Cortex of kidney (tissue), 1 donor: ENCODE measurements at places on chromosomes 12 and 14.
A peak's percentile ranks its signal among the peaks of the same experiment; 100 is the strongest.

DNA sequence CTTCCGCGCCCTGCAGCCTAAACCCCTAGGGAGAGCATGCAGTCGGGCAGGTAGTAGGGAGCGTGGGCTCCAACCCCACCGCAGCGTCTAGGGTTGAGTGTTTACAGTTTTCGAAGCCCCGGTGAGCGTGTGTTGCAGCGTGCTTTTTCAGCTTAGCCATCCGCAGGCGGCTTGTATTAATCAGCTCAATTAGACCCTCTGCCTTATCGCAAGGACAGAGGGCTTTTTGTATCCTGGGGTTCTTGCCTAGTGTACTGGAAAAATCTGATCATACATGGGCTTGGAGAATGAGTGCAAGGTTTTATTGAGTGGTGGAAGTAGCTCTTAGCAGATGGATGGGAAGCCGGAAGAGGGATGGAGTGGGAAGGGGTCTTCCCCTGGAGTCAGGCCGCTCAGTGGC lies 44.4 kb upstream of the GNG2 start:
- DNase-seq: no peak

DNA sequence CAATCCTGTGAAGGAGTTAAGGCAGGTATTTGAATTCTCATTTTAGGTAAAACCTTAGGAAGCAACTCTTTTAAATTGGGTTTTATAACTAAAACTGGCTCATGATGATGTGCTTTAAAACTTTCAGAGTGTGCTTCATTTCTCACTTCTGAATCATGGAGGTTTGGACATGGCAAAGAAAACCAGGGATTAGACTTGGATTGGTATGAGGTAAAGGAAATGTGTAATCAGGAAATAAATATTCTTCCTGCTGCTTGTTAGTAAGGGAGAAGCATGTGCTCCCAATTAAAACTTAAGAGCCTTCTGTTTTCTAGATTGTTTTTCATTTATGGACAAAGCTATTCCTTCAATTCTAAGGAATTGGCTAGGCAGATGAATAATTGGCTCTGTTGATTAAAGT lies 57.4 kb downstream of the FBXO33 start:
- no peak for DNase-seq

DNA sequence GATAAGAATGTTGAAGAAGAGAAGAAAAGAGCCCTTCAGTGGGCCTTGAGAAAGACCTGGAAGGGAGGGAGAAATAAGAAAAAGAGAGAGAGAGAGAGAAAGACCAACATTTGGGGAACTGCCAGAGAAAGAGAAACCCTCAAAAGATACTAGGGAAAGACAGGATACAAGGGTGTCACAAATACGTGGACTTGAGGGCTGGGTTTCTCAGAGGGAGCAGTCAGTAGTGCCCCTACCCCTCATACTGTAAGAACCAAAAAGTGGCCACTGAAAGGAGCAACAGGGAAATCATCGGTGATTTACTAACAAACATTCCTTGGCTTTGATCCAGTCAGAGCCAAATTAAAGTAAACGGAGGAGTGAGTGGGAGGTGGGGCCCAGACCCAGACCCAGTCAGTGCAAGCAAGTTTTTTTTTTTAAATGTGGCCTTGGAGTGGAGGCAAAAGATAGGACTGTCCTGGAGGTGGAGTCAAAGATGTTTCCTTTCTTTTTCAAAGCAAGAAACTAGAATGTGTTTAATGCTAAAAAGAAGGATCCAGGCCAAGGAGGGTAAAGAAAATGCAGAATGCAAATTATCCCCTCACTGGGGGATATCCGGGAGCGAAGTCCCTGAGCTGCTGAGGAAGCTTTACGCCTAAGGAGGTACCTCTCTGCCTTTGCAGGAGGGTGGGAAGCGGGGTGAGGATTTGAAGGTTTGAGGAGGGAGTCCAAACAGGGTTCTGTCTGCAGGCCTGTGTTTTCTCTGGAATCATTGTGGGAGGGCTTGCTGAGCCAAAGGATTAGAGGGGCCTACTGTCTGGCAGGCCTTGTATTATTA lies 143.5 kb upstream of the AMIGO2 start:
- DNase-seq: no peak

DNA sequence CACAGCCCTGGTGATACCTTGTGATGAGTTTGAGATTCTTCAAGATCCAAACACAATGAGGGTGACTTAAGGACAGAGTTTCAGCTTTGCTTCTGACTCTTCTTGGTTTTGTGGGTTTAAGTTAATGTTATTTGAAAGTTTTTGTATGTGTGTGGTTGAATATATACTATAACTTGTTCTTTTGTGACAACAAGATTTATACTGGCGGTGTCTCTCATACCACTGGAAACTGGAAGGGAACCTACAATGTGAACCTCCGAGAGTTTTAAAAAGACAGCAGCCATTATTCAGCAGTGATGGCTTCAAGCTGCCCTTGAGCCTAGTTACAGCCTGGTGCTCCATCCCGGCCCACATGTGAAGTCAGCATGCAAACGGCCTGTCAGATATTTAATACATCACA lies 87.9 kb upstream of the IGF1 start:
- no peak for DNase-seq

DNA sequence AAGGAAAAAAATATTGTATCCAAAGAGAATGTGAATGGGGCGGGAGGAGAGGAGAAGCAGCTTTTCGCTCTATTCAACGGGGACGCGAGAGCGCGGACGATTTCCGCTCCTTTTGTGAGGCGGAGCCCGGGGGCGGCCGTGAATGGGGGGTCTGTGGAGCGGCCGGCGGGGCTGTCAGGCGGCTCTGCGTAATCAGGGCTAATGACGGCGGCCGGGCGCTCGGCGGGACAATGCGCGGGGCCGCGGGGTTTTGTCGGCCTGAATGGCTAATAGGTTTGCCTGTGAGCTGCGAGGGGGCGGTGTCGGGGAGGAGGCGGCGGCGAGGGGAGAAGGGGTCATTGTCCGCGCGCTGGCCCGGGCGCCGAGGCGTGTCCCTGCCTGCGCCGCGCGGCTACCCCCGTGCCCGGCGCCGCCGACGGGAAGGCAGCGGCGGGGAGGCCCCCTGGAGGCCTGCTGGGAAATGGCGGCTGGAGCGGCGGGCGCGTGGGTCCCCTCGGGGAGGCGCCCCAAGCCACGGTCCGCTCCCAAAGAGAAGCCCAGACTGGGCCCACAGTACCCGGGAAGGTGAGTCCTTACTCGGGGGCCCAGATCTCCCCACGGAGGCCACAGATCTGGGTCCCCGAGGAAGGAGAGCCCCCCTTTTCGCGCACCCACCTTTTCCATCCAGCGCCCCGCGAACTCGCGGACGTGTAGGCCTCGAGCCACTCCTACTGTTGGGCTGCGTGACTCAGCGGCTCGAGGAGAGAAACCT lies 6.0 kb downstream of the SIX6 start:
- DNase-seq: no peak

- no peak for DNase-seq
Observed at GRCh38 chr12:84696908-84697540, 215.6 kb downstream of the SLC6A15 start.

DNA sequence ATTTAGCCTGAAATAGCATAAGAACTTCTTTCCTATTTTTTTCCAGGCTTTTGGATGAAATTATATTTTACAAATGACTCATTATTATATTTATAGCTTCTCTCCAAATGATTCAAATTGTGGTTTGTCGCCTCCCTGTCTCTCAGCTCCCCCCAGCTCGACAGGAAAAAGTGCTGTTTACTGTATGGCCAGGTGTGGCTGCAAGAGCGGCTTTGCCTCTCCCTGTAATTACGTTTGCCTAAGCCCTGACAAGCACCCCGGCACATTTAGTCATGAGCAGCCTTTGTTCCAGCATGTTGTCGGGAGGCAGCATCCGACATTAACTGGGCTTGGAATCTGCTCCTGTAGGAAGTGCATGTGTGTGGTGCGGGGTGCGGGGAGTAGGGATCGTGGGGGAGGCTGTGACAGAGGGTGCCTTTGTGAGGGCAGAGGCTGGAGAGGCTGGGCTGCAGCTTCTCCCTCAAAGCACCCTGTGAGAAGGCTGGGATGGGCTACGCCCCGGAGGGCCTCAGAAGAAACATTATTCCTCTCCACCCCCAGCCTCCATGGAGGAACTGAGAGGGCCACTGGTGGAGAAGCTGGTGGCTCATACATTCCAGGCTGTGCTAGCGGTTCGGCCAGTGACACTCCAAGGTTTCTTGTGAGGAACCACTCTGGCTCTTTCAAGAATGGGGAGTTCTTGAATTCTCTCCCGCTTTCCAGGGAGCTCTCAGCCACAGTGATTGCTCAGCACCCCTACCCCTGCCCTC lies 42.1 kb upstream of the CTDSP2 start:
- no peak for DNase-seq

DNA sequence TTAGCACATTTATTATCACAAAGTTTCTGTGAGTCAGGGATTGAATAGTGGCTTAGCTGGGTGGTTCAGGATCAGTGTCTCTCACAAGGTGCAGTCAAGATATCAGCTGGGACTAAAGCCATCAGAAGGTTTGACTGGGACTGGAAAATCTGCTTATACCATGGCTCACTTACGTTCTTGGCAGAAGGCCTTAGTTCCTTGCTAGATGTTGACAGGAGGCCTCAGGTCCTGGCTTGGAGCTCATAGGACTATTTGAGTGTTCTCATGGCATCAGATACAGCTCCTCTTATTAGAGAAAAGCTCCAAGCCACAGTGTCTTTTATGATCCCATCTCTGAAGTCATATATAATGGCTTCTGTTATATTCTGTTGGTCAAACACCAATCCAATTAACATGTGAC lies 127.3 kb downstream of the SLC6A15 start:
- no peak for DNase-seq

DNA sequence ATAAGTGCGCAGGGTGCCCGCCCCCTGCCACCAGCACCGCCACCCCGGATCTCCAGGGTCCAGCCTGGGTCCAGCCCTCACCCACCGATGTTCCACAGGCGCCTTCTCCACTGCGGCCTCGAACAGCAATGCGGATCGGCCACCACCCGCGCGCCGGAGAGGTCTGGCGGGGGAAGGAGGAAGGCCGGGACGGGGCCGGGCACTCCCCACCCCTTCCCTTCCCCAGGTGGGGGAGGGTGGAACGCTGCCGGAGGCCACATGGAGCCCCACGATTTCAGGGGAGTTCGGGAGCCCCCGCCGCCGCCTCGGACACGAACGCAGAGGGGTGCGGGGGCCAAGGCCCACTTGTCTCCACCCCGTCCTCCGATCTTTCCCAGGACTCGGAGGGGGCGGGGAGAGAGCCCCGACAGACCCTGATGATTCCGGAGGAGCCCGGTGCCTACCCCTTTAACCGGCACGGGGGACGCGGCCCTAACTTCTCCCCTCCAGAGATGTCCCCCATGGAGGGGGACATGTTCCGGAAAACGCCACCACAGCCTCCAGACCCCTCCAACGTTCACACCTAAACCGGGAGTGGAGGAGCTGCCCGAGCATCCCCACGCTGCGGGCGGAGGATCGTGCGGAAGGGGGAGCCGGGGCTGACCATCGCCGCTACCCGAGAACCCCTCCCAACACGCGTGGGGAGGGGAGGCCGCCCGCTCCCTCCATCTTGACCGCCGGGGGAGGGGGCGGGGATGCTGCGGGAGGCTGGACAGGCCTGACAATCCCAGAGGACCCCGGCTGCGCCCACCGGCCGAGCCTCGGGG lies 1.1 kb downstream of the ATXN2 start:
- peak; percentile 9 for DNase-seq

GRCh38 chr12:30719060-30719459 lies 23.4 kb upstream of the IPO8 start:
- no peak for DNase-seq

DNA sequence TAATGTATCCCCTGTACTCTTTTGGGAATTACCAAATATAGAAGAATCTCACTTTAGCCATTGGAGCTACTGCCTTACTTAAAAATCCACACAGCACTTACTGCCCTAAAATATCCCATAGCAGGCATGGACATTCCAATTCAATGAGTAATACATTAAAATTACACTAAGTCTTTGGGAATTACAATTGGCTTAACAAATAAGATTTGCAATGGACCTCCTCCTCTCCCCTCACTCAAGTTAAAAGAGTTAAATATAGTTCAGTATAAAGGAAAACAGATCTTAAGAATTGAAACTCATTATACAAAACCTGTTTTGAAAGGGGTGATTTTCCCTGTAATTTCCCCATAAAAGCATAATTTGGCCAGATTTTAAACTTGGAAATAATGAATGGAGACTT lies 477.1 kb downstream of the SLC16A7 start:
- DNase-seq: no peak

GRCh38 chr12:74021937-74022336 lies 515.7 kb upstream of the ATXN7L3B start:
- no peak for DNase-seq

DNA sequence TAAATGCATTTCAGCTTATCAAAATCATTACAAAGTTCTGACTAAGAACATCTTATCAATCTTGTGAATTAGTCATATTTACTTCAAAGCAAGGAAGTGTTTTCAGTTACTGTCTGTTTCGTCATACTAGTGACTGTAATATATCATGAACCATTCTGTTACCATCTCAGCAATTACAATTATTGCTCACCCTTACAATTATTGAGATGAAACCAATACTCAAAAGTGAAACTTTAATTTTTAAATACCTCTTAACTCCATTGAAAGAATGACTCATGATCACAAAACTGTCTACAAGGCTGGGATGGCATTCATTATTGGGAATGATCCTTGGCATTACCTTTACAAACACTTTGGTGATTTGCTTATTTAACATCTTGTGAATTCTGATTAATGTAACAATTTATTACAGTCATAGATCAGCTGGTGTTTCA lies 90.3 kb downstream of the RPS6KA5 start:
- no peak for DNase-seq

- no peak for DNase-seq
Observed at GRCh38 chr12:69442894-69443293, 27.3 kb upstream of the FRS2 start.

- DNase-seq: no peak
Observed at GRCh38 chr14:21093769-21094681, 4.4 kb downstream of the ZNF219 start.

GRCh38 chr12:114917307-114917706 lies 233.3 kb upstream of the TBX3 start:
- no peak for DNase-seq

DNA sequence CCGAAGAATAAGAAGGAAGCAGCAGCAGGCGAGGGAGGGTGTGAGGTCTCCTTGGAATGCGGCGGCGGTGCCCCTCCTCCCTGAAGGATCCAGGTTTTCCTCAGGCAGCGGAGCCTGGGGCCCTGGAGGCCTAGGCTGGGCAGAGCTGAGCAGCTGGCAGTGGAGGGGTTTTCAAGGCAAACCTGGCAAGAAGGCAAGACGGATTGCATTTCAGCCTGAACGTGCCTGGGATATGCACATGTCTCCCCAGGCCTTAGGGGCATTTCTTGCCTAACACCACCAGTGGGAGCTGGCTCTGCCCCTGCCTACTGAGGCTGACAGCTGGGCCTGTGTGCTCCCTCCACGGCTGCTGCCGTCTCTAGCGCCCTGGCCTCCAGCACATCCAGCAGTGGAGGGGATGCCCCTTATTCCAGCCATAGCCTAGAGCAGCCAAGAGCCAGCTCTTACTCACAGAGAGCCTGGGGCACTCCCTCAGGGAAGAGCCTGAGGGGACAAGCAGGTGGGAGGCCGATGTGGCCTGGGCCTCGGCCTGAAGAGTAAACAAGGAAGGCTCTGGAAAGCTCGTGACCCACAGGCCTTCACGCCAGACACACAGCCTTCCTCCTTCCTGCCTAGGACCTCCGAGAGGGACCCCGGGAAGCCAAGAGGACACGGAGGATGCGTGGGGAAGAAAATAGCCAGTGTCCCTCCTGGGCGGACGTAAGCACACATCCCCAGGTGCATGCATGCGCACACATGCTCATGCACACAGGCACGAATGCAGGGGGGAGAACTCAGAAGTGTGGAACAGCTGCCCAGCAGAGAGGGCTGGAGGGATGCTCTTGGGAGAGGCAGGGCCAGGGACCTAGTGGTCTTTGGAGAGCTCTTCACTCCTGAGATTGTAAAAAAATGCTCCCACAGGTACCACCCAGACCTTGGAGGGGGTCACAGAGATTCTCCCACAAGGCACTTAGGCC lies 23.0 kb upstream of the EIF2B2 start:
- DNase-seq: no peak

- no peak for DNase-seq
Observed at GRCh38 chr12:66232263-66232662, 43.2 kb downstream of the IRAK3 start.
